ENCODE measurements at places on chromosomes 13 and 19.

- DNase-seq = no peak
These were observed 8.3 kb downstream of the MAB21L1 start for GRCh38 chr13:35468195-35468594.

GRCh38 chr13:36746051-36746450 lies 72.2 kb downstream of the SERTM1 start:
- DNase-seq = no peak

- no peak for DNase-seq
These were observed 33.4 kb downstream of the STK24 start for GRCh38 chr13:98543378-98544103.

DNA sequence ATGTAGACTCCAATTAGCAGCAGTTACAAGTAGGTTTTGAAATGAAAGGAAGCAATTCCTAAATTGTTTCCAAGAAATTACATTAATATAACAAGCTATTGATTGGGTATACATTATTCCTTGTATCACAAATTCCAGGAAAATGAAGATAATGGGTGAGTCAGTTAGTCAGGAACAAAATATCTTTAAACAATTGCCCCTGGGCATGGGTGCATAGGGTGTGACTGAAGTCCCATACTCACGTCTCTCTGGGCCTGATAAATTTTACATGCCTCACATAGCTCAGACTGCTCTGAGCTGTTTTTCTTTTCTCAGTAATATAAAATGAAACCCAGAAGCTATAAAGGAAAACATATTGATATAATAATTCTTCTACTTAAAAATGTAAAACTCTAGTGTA lies 87.8 kb downstream of the FNDC3A start:
- no peak for DNase-seq

- DNase-seq = peak; percentile 99
These were observed at the start of gene STK11 for GRCh38 chr19:1205114-1206099. Gene STK11 (plus strand): TSS chr19:1205778. CDS start chr19:1206914, 1,136 bp downstream.

- DNase-seq = peak; percentile 97
These were observed 675 bp downstream of the PEG3 start for GRCh38 chr19:56839652-56840450.

DNA sequence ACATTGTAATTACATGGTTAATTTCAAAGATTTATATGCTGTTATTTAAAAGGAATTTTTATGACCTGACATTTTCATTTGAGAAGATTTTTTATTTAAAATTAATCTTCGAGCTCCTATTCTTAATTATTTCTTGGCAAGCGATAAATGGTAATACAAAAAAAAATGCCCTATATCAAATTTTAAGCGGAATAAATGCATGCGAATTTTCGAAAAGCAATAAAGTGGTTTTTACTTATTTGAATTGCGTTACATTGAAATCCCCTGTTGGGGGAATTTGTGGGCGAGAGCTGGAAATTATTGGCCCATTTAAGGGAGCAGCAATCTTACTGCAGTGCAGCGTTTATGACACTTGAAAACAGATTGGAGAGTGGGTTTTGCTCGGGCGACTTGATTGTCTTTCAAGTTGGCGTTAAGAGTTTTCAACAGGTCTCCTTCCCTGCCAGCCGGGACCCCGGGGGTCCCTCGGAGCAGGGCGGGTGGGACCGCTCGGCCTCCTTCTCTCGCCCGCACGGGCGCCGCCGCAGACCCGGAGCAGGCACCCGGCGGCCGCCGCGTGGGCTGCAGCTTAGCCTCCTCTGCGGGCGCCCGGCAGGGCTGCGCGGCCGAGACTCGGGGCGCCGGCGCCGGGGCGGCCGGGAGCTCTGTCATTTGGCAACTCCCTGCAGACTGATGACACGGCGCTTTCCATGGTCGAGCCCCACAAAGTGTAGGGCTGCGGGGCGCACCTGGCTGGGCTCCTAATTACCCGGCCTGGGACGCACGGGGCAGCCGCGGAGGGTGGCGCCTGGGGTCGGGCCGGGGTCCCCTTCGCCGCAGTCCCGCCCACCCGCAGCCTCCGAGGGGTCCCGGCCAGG lies 255.1 kb upstream of the SOX21 start:
- DNase-seq = peak; percentile 34

GRCh38 chr13:98774776-98775175 lies 22.3 kb upstream of the SLC15A1 start:
- DNase-seq = no peak
